ENCODE measurements at places on chromosomes 7 and 10. TPM values are rescaled to one million over a fixed set of nuclear protein-coding genes. Genes with fewer than 3 reads are reported as not detected.
A peak's percentile ranks its signal among the peaks of the same experiment; 100 is the strongest.

GRCh38 chr7:38310591-38311101 is 37.2 kb upstream of the TARP start:
- DNase-seq, result peak; percentile 67

GRCh38 chr7:157224627-157225026 is 85.9 kb downstream of the UBE3C start:
- no peak for DNase-seq

DNA sequence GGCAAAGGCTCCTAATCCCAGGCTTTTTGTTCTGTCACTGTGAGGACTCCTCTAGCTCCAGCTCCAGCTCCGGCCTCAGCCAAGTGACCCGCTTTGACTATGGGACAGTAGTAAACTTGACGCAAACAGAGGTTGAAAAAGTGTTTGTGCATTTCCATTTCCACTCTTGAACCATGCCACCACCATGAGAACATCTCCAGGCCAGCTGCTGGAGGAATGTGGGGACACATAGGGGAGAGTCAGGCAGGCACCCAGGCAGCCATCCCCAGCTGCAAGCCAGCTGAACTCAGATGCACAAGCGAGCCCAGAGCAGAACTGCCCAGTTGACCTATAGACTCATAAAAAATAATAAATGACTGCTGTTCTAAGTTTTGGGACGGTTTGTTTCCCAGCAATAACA is 224.7 kb downstream of the GRID1 start:
- DNase-seq, result no peak

- no peak for DNase-seq
Observed at GRCh38 chr10:55668326-55668922, 692.6 kb downstream of the ZWINT start.

GRCh38 chr7:19572566-19572965 is 136.3 kb downstream of the POLR1F start:
- DNase-seq, result no peak

DNA sequence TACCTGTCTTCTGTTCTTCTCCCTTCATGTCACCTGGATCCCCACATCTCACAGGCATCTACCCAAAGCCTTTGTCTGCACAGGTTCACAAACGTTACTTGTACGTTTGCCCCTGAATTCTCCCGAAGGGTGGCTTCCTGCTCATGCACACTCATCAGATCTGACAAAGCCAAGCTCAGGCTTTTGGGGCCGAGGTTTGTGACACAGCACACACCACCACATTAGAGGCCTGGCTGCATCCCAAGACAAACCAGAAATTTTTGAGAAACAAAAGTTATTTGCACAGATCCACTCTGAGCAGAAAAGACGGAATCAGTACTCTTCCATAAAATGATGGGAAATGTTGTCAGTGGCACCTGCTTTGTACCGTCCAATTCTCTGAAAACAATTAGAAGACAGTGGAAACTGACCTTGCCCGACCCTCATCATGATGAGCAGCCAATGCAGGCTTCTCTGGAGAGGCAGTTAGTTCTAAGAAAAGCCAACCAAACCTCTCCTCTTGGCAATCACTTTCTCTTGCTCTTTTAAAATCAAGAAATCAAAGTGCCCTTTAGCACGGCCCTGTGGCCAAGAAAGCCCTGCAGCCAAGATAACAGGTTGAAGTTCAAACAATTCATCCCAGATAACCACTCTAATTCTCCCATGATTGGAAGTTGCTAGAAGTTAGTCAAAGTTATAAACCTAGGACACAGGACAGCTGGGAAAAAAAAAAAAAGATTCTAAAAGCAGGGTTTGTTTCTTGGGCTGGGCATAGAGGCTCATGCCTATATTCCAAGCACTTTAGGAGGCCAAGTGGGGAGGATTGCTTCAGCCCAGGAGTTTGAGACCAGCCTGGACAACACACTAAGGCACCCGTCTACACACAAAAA is 13.6 kb upstream of the SVIL start:
- DNase-seq, result no peak

Gene HERC4
- 31.9 TPM for total RNA-seq

- no peak for DNase-seq
Observed at GRCh38 chr10:72665925-72666324, 26.0 kb upstream of the MCU start.
